ENCODE measurements at places on chromosomes 13 and 19. TPM values are rescaled to one million over a fixed set of nuclear protein-coding genes. Genes with fewer than 3 reads are reported as not detected.

KLK6 gene
- total RNA-seq: 0.18 TPM

GGN gene
- total RNA-seq: 0.06 TPM

LILRB5 gene
- 0.05 TPM for total RNA-seq

ACP7 gene
- 0.03 TPM for total RNA-seq

ICAM4 gene
- total RNA-seq: not detected

WASF3 gene
- total RNA-seq: 0.13 TPM

MISP gene
- total RNA-seq: 60.7 TPM

TPGS1 gene
- total RNA-seq: 14.9 TPM

HIPK4 gene
- total RNA-seq: 0.16 TPM

ZNF135 gene
- total RNA-seq: not detected

METTL21C gene
- not detected for total RNA-seq

SLC17A7 gene
- total RNA-seq: 0.57 TPM

TMIGD2 gene
- not detected for total RNA-seq

DCAF15 gene
- total RNA-seq: 20.4 TPM

SOX1 gene
- not detected for total RNA-seq

ERICH4 gene
- not detected for total RNA-seq

LSM7 gene
- 126 TPM for total RNA-seq

ZNF568 gene
- 0.84 TPM for total RNA-seq
